Smooth muscle cell of trachea (primary cell): ENCODE measurements at places on chromosomes 3 and 15. TPM values are rescaled to one million over a fixed set of nuclear protein-coding genes. Genes with fewer than 3 reads are reported as not detected.

The LTK gene
- 0.17 and 0.58 TPM in 2 replicates for total RNA-seq

The TMIE gene
- under 0.01 TPM in 1 of 2 replicates, not detected in the other for total RNA-seq

The PTH1R gene
- 0.66 TPM in 1 of 2 replicates, not detected in the other for total RNA-seq

The PAQR5 gene
- 5.8 and 7.9 TPM in 2 replicates for total RNA-seq

The GPR149 gene
- total RNA-seq, result not detected in 2 replicates

The DLL4 gene
- total RNA-seq, result 0.17 and 0.73 TPM in 2 replicates

The PLIN1 gene
- under 0.01 and 0.50 TPM in 2 replicates for total RNA-seq

The WNT7A gene
- total RNA-seq, result not detected in 2 replicates
